ENCODE measurements at places on chromosomes 4 and X.
A peak's percentile ranks its signal among the peaks of the same experiment; 100 is the strongest.

DNA sequence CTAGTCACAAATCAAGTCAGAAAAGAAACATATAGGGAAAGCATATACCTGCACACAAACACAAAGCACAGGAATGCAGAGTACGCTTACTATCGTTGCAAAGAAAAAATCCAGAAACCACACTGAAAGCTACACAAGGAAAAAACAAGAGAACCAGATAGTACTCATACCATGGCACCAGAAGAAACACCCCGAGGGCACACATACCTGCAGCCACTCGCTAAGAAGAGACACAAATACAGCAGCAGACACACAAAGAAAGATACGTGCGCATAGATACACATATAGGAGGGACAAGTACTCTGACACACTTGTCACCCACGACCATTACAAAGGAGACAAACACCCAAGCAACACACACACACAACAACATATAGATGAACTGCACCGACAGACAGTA is 1.4 kb upstream of the SLC38A5 start:
- DNase-seq: no peak

DNA sequence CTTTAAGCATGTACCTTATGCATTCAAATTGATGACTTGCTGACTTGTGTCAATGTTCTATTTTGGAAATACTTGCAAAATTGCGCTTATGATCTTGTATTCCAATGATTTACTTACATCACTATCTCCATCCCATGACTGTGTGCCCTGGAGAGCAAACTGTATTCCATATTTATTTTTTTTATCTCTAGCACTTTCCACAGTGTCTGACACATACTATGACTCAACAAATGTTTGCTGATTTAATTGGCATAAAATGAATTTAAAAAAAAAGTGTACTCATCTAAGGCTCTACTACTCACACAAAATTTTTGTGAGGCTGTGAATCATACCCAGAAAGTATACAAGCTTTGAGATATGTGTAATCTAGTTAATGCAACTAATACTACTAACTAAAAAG is 1066.8 kb upstream of the ADGRL3 start:
- no peak for DNase-seq

GRCh38 chr4:111689214-111689613 is 456.0 kb upstream of the FAM241A start:
- no peak for DNase-seq

- no peak for DNase-seq
Observed at GRCh38 chr4:11589676-11590075, 161.0 kb upstream of the HS3ST1 start.

GRCh38 chrX:11499076-11500044 is 166.4 kb downstream of the ARHGAP6 start:
- DNase-seq: no peak

DNA sequence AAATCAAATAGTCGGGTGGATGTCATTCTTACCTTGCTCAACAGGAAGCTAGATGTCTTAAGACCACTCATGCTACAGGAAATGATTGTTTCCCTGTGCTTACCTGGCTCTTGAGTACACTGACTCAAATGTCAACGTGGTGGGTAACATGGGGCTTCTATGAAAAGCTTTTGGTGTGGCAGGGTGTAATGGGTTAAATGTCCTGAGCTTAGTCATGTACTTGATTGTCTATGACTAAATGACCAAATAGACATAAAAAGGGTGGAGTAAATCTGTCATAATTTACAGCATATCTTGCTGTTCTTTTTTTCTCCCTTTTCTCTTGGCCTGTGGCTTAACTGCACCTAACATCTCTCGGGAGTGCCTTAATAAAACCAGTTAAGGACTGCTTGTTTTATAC is 44.9 kb downstream of the CCNG2 start:
- no peak for DNase-seq

GRCh38 chr4:110487873-110488272 is 11.9 kb downstream of the ENPEP start:
- no peak for DNase-seq

DNA sequence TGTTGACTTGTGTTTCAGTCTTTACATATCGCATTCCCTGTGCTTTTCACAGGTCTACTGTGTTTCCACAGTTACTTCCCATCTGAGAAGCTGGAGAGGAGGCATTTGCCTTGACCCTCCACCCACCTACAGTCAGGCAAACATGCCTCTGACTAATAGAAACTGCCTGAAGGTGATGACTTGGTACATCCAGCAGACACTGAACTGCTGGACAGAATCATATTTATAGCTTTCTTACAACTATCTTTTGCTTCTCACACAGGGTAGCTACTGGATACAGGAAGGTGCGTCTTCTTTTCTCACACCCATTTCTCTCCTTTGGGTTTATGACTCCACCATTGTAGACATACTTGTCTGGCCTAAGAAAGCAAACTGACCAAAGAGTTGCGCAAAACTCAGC is 58.0 kb downstream of the VGLL1 start:
- DNase-seq: no peak

- no peak for DNase-seq
Observed at GRCh38 chrX:102712216-102712966, at the start of gene GPRASP2. Gene GPRASP2 (plus strand): TSS chrX:102712448. CDS start chrX:102714870, 2,422 bp downstream.

GRCh38 chr4:169245061-169245460 is 25.7 kb downstream of the SH3RF1 start:
- DNase-seq: no peak

- DNase-seq: no peak
Observed at GRCh38 chr4:71558248-71558647, 219.4 kb downstream of the SLC4A4 start.

DNA sequence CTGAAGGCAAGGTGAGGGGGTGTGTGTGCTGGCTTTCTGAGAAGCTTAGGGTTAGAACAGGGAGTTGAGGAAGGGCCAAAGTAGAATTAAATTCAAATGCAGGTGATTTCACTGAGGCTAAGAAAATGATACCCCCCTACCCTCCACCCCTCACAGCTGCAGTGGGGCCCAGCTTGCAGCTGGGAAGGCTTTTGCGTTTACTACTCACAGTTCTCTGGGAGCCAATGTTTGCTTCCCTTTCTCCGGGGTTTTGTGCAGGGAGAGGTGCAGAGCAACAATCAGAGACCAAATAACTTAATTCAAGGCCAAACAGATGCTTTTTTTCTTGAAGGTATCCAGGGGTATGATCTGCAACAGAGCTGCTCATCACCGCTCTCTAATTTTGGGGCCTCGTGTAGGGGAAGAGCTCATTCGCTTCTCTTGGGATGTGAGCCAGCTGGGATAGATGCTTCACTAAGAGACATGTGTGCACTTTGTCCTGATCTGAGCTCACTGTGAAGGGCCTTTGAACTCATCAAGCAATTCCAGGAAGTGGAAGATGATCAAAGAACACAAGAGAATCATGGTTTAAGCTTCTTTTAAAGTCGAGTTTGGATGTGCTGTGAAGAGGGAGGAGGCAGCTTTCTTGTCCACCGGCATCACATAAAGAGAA is 122.7 kb upstream of the C1GALT1C1 start:
- no peak for DNase-seq

DNA sequence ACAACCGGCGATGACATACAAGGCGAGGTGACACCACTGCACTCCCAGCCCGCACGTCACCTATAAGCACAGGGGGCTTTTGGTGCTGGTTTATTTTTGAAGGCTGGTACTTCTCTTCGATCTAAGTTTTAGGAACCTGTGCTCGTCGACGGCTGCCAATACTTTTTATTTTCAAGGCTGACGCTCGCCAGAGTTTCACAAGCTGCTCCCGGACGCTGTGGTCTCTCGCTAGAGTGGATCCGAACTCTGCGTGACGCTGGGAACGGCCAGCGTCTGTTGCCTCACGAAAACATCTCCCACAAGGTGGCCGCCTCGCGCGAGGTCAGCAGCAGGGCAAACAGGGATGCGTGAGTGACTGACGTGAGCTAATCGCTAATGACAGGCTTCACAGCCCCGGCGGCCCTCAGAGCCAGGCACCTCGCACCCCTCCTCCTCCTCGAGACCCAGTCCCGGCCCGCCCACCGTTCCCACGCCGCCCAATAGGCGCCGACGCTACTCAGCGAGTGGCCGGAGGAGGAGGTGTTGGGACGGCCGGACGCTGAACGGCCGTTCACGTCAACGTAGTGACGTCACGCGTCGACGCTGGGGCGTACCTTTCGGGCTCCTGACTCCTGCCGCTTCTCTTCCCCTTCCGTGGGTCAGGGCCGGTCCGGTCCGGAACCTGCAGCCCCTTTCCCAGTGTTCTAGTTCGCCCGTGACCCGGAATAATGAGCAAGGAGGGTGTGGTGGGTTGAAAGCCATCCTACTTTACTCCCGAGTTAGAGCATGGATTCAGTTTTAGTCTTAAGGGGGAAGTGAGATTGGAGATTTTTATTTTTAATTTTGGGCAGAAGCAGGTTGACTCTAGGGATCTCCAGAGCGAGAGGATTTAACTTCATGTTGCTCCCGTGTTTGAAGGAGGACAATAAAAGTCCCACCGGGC is at the start of gene CLCN3:
TSS of gene CLCN3 (plus strand) at position 621 of the 922 bp plus-strand sequence. CDS start 15,351 bp downstream, outside the sequence.
- peak; percentile 96 for DNase-seq

DNA sequence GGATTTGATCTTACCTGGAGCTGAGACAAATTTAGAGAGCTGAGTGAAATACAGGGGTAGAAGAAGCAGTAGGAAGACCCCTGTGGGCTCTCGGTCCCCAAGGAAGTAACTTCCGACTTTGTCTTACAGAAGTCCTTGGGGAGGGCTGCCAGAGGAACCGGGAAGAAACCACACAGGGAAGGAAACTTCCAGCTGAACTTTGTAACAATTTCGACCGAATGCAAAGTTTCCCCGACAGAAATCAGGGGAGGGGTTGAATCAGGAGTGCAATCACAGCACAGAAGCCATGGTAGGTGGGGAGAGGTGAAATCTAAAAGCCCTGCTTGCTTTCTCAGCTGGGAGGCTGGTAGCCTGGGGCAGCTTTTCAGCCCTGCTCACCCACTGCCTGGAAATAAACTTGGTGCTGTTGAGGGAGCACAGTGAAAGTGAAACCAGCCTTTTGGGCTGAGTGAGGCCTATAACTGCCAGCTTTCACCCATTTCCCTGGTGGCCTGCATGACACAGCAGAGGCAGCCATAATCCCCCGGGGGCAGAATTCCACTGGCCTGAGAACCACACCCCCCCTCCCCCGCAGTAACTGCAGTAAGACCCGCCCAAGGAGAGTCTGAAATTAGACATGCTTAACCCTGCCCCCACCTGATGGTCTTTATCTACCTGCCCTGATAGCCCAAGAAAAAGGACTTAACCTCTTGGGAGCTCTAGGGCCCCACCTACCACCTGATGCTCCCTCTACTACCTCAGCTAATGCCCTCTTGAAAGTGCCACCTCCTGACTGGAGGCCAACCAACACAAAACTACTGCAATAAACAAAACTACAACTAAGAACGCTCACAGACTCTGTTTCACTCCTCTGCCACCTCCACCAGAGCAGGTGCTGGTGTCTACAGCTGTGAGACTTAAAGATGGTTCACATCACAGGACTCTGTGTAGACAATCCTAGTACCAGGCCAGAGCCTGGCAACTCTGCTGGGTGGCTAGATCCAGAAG is 248.2 kb downstream of the PARM1 start:
- DNase-seq: no peak

- DNase-seq: no peak
Observed at GRCh38 chrX:46648660-46649059, 75.1 kb downstream of the CHST7 start.

DNA sequence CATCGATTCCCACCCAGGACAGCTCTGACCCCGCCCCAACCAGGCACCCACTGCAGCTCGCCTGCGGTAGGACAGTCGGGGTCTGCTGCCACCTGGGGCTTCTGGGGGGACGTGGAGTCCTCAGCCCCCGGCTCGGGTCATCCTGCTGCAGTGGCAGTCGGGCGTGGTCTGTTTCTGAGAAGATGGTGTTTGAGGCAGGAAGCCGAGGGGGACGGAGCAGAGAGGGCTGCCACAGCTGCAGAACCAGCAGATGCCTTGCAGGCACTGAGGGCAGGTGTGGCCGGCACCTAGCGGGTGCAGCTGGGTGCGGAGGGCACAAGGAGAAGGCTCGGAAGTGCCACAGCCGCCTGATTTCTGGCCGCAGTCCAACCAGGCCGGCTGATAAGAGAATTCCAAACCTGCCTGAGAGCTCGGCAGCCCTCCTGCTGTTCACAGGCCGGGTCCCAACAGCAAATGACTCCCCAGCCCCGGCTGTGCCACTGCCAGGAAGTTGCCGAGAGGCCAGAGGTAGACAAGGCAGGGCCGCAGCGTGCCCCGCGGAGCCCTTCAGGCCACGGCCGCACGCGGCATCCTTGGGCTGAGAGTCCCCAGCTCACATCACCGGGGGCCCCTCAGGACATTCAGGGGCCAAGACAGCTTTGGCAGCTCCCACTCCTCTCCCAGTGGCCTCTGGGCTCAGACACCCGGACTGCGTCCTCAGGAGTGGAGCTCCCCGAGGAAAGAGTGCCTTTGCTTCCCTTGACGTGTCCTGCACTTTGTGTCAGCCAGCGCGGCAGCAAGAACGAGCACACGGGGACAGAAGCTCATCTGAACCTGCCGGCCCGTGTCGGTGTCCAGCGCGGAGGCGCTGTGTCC is 9.4 kb upstream of the CPLX1 start:
- DNase-seq: no peak

DNA sequence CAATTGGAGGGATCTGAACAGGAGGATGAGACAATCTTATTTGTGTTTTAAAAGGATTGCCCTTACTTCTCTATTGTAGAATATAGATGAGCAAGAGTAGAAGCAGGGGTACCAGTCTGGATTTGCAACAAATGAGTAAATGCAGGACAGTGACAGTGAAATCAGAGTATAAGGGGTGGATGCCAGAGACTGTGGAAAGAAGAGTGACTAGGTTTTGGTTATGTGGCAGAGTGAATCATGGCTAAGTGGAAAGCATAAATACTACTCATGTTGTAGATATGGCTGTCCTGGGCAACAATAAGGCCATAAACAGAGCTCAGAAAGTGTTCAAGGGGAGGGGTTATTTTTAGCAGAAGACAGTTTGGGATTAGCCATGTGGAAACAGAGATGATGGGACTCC is 6.0 kb upstream of the VSIG4 start:
- no peak for DNase-seq

DNA sequence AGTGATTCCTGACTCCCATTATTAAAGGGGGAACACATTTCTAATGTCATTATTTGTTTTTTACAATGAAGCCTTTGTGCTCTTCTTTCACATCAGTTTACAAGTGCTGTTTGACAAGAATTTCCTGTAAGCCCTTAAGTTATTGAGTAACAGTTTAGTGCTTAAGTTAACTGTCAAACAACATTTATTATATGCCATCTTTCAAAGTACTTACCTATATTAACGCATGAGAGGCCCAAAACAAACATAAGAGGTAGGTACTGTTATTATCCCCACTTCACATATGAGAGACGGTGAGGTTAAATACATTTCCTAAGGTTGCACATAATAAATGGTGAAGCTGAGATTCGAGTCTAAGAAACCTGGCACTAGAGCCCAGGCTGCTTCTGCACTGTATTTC is 56.0 kb upstream of the MAGED1 start:
- DNase-seq: no peak

GRCh38 chr4:41161355-41161754 is 53.0 kb downstream of the APBB2 start:
- DNase-seq: no peak

DNA sequence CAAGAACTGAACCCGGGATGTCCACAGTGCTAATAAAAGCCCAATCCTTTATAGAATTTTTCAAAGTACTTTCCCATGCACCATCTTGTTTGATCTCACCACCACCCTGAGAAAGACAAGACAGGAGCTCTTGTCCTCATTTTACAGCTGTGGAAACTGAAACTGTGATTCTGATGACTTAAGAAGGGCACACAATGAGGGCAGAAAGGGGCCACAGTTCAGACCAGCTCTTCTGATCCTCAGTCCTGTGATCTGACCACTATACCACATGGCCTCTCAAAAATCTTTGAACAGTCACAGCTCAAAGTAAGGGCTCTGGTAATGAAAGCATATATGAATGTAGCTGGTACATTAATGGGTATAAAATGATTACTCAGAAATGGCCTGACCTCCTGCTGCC is 127.3 kb upstream of the CPEB2 start:
- no peak for DNase-seq
